ENCODE measurements at places on chromosomes 6 and 20. TPM values are rescaled to one million over a fixed set of nuclear protein-coding genes. Genes with fewer than 3 reads are reported as not detected.

DNA sequence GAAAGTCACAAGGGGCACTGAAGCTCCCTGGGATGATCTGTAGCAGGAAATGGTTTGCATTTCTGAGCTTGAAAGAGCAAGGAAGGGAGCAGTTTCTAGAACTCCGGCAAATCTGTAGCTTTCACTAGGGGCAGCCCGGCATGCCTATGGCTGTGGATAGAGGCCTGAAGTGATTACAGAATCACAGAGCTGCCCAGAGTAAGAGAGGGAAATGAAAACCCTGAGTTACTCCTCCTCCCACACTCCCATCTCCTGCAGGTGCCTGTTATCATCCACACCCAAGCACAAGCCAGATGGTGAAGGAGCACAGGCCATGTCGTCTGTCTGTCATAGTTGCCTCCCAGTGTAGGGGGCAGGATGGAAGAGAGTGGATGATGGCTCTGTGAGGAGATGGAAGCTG, 37.1 kb downstream of the HLA-F start:
- peak; percentile 16 for DNase-seq

The BPIFA1 gene
- total RNA-seq = not detected

The CDYL gene
- 36.3 TPM for total RNA-seq

DNA sequence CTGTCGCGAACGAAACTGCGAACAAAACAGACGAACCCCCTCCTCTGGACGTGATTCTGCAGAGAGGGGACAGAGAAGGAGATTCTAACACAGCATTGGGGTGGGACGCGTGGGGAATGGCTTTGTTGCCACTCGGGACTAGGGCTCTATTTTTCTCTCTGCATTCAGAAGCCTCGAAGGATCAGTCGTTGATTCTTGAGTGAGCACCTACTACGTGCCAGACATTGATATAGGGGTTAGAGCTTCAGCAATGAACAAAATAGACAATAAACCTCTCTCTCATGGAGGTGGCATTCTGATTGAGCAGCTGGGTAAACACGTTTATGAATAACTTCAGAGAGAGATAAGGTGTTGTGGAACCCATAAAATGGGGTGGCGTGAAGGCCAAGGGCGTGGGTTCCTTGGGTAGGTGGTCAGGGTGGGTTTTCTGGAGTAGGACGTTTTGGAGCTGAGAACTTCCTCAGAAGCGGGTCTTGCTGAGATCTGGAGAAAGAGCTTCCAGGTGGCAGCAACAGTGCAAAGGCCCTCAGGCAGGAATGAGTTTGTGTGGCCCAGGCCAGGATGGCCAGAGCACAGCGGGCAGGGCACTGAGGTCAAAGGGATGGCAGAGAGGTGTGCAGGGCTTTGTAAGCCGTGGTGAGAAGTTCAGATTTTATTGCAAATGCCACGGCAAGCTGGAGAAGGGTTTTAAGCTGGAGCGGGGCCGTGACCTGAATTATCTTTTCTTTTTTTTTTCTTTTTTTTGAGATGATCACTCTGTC, 884 bp downstream of the SLC2A10 start:
- no peak for DNase-seq

DNA sequence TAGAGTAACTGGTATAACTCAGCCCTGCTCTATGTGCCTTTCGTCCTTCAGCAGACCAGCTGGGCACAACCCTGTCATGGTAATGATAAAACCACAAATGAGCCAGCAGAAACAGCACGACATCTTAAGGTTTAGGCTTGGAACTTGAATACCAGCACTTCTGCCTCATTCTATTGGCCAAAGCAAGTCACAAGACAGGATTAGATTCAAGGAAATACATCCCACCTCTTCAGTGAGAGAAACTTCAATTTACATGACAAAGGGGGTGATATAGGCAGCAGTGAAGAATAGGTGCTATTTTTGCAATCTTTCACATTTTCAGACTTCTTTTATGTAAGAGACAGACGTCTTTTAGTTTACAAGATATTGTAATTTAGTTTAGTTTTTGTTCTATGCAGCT, 69.8 kb upstream of the SLC35F1 start:
- DNase-seq = no peak

The ADGRF1 gene
- total RNA-seq = not detected
